ENCODE measurements at places on chromosomes 13 and 19. TPM values are rescaled to one million over a fixed set of nuclear protein-coding genes. Genes with fewer than 3 reads are reported as not detected.
A peak's percentile ranks its signal among the peaks of the same experiment; 100 is the strongest.

KCTD4 gene
- polyA plus RNA-seq = 1.2 TPM

SCEL gene
- polyA plus RNA-seq = 2.1 TPM

- H3K4me1 ChIP-seq = no peaks in the 10 kb centered on the region
- H3K27me3 ChIP-seq = no peaks in the 10 kb centered on the region
- H3K4me3 ChIP-seq = no peak overlapping the region
- no peak overlapping the region for H3K27ac ChIP-seq
- H3K36me3 ChIP-seq = no peaks in the 10 kb centered on the region
These were observed 157.4 kb downstream of the MZT1 start for GRCh38 chr13:72570019-72570418.

DNA sequence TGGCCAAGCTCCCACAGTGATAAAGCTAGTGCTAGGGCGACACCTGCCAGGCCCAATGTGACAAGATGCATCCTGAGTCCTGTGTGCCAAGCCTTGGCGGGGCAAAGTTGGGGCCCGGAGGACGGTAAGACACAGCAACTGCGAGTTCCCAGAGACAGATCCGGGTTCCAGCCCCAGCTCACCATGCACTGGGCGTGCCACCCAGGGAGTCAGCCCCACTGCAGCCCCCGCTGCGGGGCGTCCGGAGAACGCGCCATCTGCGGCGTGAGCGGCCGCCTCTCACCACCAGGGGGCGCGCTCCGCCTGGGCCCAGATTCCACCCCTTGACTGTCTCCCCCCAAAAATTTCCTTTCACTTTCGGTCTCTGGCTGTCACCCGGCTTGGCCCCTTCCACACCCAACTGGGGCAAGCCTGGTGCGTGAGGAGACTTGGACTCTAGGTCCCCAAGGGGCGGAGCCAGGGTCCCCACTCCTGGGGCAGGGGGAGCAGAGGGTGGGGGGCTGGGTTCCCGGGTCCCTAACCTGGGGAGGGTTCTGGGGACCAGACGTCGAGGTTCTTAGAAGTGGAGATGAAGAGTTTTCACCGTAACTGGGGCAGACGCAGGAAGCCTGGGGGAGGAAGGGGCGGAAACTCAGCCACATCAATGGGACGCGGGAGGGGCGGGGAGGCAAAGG, at the start of gene FLT3LG:
Gene FLT3LG (plus strand): TSS at position 348 of the 674 bp plus-strand sequence. CDS start 425 bp downstream, outside the sequence.
- no peaks in the 10 kb centered on the region for H3K36me3 ChIP-seq
- H3K27ac ChIP-seq = peak within 1 kb of the TSS; percentile 80
- peak within 1 kb of the TSS; percentile 56 for H3K4me3 ChIP-seq
- peak; percentile 92 for DNase-seq

GRCh38 chr19:12194827-12195731, 32.2 kb downstream of the ZNF136 start:
- H3K36me3 ChIP-seq = peaks cover 24% of the 10 kb centered on the region
- H3K4me1 ChIP-seq = no peaks in the 10 kb centered on the region
- peak; percentile 94 for DNase-seq
- peak overlapping the region; percentile 84 for H3K27ac ChIP-seq
- peak overlapping the region; percentile 74 for H3K4me3 ChIP-seq

GRCh38 chr13:59363313-59363712, 800.4 kb downstream of the DIAPH3 start:
- H3K4me3 ChIP-seq = no peak overlapping the region
- no peak overlapping the region for H3K27ac ChIP-seq
- no peaks in the 10 kb centered on the region for H3K36me3 ChIP-seq
- no peaks in the 10 kb centered on the region for H3K27me3 ChIP-seq
- peaks cover 36% of the 10 kb centered on the region for H3K4me1 ChIP-seq

DNA sequence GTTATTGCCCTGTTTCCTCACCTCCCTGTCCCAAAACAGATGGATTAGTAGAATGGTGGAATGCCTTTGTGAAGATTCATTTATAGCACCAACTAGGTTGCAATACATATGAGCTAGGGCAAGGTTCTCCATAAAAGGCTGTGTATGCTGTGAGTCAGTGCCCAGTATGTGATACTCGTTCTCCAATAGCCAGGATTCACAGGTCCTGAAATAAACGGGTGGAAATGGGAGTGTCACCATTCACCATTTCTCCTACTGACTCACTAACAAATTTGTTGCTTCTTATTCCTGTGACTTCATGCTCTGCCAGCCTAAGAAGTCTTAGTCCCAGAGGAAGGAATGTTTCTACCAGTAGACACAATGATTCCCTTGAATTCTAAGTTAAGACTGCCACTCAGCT, 1745.4 kb downstream of the SLITRK1 start:
- H3K4me1 ChIP-seq = no peaks in the 10 kb centered on the region
- no peak overlapping the region for H3K27ac ChIP-seq
- H3K4me3 ChIP-seq = no peak overlapping the region
- H3K36me3 ChIP-seq = no peaks in the 10 kb centered on the region

- no peaks in the 10 kb centered on the region for H3K27me3 ChIP-seq
- peak overlapping the region; percentile 56 for H3K4me3 ChIP-seq
- no peaks in the 10 kb centered on the region for H3K36me3 ChIP-seq
- no peak for DNase-seq
- H3K4me1 ChIP-seq = peaks cover 15% of the 10 kb centered on the region
- peak overlapping the region; percentile 85 for H3K27ac ChIP-seq
These were observed 546 bp upstream of the ZNF546 start for GRCh38 chr19:39996218-39996810.

All from sigmoid colon (tissue), 7 donors.